ENCODE measurements at places on chromosomes 11 and 22.
A peak's percentile ranks its signal among the peaks of the same experiment; 100 is the strongest.

DNA sequence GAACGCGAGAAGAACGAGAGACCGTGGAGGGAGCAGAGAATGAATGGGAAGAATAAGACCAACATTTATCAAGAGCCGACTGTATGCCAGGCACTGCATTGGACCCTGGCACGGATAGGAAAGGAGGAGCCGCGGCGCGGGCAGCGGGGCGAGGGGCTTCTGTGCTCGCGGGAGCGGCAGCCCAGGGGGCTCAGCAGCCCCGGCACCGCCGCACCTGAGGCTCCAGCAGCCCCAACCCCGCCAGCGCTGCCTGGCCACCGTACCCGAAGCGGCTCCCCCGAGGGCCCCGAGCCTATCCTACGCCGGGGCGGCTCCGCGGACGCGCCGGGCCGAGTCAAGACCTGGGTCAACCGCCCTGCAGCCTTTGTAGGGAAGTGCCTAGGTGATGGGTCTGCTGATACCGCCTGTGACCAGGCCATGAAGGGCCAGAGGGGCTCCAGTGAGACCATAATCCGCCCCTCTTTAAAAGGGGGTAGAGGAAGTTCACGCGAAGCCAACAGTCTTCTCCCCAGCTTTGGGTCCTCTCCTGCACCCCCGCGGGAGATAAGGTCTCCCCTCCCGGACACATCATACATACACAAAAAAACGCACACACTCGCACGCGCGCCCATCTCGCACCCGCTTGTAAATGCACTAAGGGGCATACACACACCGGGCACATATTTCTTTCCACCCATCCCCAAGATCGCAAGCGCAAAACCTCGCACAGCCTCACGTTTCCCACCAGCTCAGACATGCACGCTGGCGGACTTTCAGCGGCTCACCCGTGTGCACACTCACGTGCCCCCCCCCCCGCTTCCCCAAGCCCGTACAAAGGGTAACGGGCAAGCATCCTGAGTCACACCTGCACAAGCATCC lies 935 bp upstream of the RTN4RL2 start:
- no peak for DNase-seq

GRCh38 chr22:24405631-24406321 lies 21.6 kb upstream of the ADORA2A start:
- DNase-seq, result no peak

- peak; percentile 2 for DNase-seq
Measured at GRCh38 chr11:45543808-45544422, 121.5 kb downstream of the CHST1 start.

DNA sequence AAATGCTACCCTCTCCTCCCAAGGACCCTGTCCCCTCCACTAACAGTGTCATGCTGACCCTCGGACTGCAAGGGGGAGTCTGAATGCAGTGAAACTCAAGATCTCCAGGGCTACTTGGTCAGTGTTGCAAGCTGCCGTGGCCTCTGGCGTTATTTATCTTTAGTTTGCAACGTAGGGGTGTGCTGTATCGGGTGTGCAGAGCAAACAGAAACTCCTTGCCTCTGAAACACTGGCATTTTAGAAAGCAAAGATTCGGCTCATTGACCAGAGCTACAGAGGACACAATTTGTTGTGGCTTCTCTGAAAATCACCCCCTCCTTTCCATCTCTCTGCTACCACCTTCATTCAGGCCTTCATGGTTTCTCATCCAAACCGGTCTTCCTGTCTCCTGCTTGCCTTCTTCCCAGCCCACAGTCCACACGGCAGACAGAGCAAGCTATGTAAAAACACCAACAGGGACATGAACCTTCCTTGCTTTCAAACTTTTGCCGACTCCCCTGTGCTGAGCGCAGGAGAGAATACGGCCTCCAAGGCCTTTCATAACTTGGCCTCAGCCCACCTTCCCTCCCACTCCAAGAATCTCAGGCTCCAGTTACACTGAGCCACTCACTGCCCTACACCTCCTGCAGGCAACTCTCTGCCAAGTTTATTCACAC lies 14.9 kb downstream of the FZD4 start:
- no peak for DNase-seq

GRCh38 chr11:72482211-72482812 lies 48.0 kb upstream of the CLPB start:
- DNase-seq, result peak; percentile 21

DNA sequence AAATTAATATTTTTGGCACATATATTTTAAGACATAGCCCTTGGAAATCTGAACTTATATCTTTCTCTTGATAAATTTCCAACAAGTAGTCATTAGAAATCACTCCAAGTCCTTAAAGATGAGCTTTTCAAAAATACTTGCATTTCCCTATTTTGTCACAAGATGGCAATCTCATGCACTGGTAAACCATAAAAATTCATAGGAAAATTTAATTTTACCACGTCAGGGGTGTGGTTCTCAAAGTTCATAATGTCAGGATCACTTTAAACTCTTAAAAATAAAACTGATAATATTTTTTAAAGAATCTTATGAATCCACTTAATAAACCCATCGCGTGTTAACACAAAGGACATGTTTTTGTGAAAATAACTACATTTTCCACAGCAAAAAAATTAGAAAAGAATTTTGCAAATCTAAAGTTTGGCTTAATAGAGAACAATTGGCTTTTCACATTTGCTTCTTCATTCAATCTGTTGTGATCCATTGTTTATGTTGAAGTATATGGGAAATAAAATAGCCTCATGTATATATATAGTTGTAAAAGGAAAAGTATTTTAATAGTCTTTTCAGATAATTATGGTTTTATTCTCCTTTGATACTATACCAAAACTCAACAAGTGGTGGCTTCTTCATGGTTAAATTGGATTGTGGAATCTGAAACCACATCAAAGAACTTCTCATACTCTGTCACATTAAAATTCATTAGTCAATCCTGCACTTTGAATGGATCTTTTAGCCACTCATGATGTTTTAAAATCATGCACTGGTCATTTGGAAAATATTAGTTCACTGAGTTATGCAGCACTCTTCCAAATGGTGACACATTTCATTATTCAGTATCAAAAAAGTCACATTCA lies 169.1 kb downstream of the CADM1 start:
- peak; percentile 15 for DNase-seq
